Cardiac muscle cell (in vitro differentiated cells and primary cell): ENCODE measurements at places on chromosomes 2 and 18. TPM values are rescaled to one million over a fixed set of nuclear protein-coding genes. Genes with fewer than 3 reads are reported as not detected.

GRCh38 chr2:46534589-46534988 lies 55.2 kb downstream of the TMEM247 start:
- H3K4me1 ChIP-seq = no peaks in the 10 kb centered on the region
- H3K27me3 ChIP-seq = no peaks in the 10 kb centered on the region
- no peak for DNase-seq
- no peak overlapping the region for H3K27ac ChIP-seq

GRCh38 chr2:232398293-232399034 lies 8.2 kb upstream of the ALPG start:
- H3K27ac ChIP-seq = no peak overlapping the region
- H3K36me3 ChIP-seq = no peaks in the 10 kb centered on the region
- DNase-seq = no peak
- no peak overlapping the region for H3K4me3 ChIP-seq
- peaks cover 13% of the 10 kb centered on the region for H3K27me3 ChIP-seq

GRCh38 chr2:161384864-161385263 lies 31.2 kb upstream of the TBR1 start:
- H3K27me3 ChIP-seq = no peaks in the 10 kb centered on the region
- peaks cover 2% of the 10 kb centered on the region for H3K4me1 ChIP-seq
- no peak overlapping the region for H3K27ac ChIP-seq
- DNase-seq = no peak

GRCh38 chr2:72821118-72821517 lies 4.7 kb downstream of the EXOC6B start:
- H3K27ac ChIP-seq = no peak overlapping the region
- H3K27me3 ChIP-seq = no peaks in the 10 kb centered on the region
- peaks cover 4% of the 10 kb centered on the region for H3K4me1 ChIP-seq
- H3K4me3 ChIP-seq = no peak overlapping the region
- DNase-seq = no peak

GRCh38 chr2:45813003-45813941 lies 161.8 kb downstream of the PRKCE start:
- H3K4me1 ChIP-seq = peaks cover 40% of the 10 kb centered on the region
- peak overlapping the region; percentile 67 for H3K27ac ChIP-seq
- H3K36me3 ChIP-seq = no peaks in the 10 kb centered on the region
- H3K4me3 ChIP-seq = no peak overlapping the region
- DNase-seq = no peak

- no peaks in the 10 kb centered on the region for H3K36me3 ChIP-seq
- H3K4me1 ChIP-seq = no peaks in the 10 kb centered on the region
- no peaks in the 10 kb centered on the region for H3K27me3 ChIP-seq
- H3K4me3 ChIP-seq = no peak overlapping the region
These were observed 1610.4 kb upstream of the ZEB2 start for GRCh38 chr2:146130290-146130689.

DNA sequence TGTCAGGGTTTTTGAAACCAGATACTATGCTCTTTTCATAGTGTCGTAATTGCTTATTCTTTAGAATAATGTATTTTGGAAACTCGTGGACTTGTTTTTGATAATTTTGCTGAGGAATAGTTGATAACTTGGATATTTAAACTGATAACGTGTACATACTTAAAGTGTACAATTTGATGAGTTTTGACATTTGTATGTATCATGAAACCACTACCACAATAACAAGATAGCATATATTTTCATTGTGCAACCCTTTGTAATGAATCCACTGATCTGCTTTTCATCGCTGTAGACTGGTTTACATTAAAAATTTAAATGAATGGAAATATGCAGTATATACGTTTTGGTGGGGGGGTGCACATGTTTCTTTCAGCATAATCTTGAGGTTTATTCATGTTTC lies 45.8 kb downstream of the AGFG1 start:
- no peak overlapping the region for H3K4me3 ChIP-seq
- H3K27me3 ChIP-seq = no peaks in the 10 kb centered on the region
- no peak overlapping the region for H3K27ac ChIP-seq
- H3K36me3 ChIP-seq = peaks cover 3% of the 10 kb centered on the region

GRCh38 chr2:7378591-7378990 lies 461.4 kb downstream of the RNF144A start:
- peak overlapping the region; percentile 41 for H3K27ac ChIP-seq
- H3K36me3 ChIP-seq = no peaks in the 10 kb centered on the region
- H3K4me3 ChIP-seq = no peak overlapping the region

- no peaks in the 10 kb centered on the region for H3K4me1 ChIP-seq
- H3K27ac ChIP-seq = no peak overlapping the region
- H3K4me3 ChIP-seq = no peak overlapping the region
- no peaks in the 10 kb centered on the region for H3K36me3 ChIP-seq
- H3K27me3 ChIP-seq = no peaks in the 10 kb centered on the region
These were observed 864.0 kb upstream of the ZEB2 start for GRCh38 chr2:145383961-145384360.

- no peak overlapping the region for H3K27ac ChIP-seq
- H3K36me3 ChIP-seq = no peaks in the 10 kb centered on the region
- no peak overlapping the region for H3K4me3 ChIP-seq
- H3K27me3 ChIP-seq = peaks cover 11% of the 10 kb centered on the region
- H3K4me1 ChIP-seq = peaks cover 13% of the 10 kb centered on the region
These were observed 9.1 kb downstream of the EPAS1 start for GRCh38 chr2:46306330-46306751.

DNA sequence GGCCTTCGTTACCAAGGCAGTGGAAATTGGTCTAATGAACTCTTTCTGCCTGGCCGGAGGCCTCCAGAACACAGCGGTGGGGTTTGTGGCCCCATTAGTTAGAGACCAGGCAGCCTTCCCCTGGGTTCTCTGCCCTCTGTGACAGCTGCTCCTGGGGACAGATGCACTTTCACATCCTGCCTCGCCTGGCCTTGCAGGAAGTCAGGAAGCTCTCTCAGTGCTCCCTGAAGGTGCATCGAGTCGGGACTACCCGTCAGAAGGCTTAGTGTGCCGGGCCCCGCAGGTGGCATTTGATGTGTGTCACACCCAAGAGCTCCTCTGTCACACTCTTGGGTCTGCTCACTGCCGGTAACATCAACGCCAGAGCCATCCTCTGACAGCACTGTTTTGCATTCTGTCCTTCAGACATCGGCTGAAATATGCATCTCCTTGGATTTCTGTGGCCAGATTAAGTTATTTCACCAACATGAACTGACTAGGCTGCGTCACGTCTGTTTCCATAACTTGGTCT lies 158.3 kb downstream of the LDLRAD4 start:
- no peak for DNase-seq
- H3K4me3 ChIP-seq = no peak overlapping the region
- H3K4me1 ChIP-seq = peaks cover 33% of the 10 kb centered on the region
- H3K36me3 ChIP-seq = no peaks in the 10 kb centered on the region
- no peak overlapping the region for H3K27ac ChIP-seq

- H3K4me3 ChIP-seq = peak within 1 kb of the TSS; percentile 91
- peak within 1 kb of the TSS; percentile 97 for H3K27ac ChIP-seq
- no peaks in the 10 kb centered on the region for H3K27me3 ChIP-seq
- no peak for DNase-seq
- H3K36me3 ChIP-seq = peaks cover 3% of the 10 kb centered on the region
These were observed at the start of gene MXD1 for GRCh38 chr2:69914950-69915945. Gene MXD1, plus strand, starts transcription at chr2:69915109. Its CDS starts 222 bp downstream, at chr2:69915331.

GRCh38 chr2:25419678-25420242 lies 78.0 kb upstream of the DNMT3A start:
- H3K27me3 ChIP-seq = no peaks in the 10 kb centered on the region
- H3K4me3 ChIP-seq = no peak overlapping the region

GAREM2 gene
- 1.2 and 1.6 TPM in 2 replicates for total RNA-seq

SCN3A gene
- 0.04 and 0.06 TPM in 2 replicates for total RNA-seq

CTNNA2 gene
- total RNA-seq = 15.5 and 17.4 TPM in 2 replicates

RNF152 gene
- 3.9 and 9.4 TPM in 2 replicates for total RNA-seq

MC4R gene
- 0.21 and 0.54 TPM in 2 replicates for total RNA-seq

MAP3K19 gene
- total RNA-seq = not detected in 2 replicates

ZNF236 gene
- total RNA-seq = 7.2 and 13.1 TPM in 2 replicates
